Left lung (tissue), 14 donors: ENCODE measurements at places on chromosomes 5 and 9. TPM values are rescaled to one million over a fixed set of nuclear protein-coding genes. Genes with fewer than 3 reads are reported as not detected.

TCERG1 gene
- polyA plus RNA-seq, result 163 TPM

- no peak overlapping the region for H3K27ac ChIP-seq
- no peak for DNase-seq
- H3K27me3 ChIP-seq, result no peaks in the 10 kb centered on the region
- H3K36me3 ChIP-seq, result no peaks in the 10 kb centered on the region
- no peaks in the 10 kb centered on the region for H3K4me1 ChIP-seq
- H3K4me3 ChIP-seq, result no peak overlapping the region
These were observed 1228.3 kb upstream of the WWC1 start for GRCh38 chr5:167063116-167063515.

DNA sequence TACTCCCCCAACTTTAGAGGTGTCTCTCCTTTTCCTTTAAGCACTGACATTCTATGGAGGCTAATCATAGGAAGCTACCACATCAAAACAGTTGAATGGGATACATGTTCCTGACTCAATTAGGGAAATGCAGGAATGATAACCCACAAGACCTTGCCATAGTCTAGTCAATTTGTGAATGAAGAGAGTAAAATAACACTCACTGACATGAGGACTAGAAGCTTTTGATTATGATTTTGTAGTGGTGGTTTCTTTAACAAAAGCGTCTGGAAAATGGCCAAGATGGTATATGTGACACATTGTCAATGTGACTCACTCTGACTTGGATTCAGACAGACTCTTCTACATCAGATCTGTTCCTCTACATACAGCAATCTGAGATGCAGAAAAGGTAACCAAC is 13.7 kb upstream of the PRELID2 start:
- no peak overlapping the region for H3K27ac ChIP-seq
- no peak overlapping the region for H3K4me3 ChIP-seq
- no peaks in the 10 kb centered on the region for H3K36me3 ChIP-seq
- H3K4me1 ChIP-seq, result no peaks in the 10 kb centered on the region
- H3K27me3 ChIP-seq, result no peaks in the 10 kb centered on the region
- DNase-seq, result no peak

GLRA1 gene
- polyA plus RNA-seq, result 0.10 TPM

DNA sequence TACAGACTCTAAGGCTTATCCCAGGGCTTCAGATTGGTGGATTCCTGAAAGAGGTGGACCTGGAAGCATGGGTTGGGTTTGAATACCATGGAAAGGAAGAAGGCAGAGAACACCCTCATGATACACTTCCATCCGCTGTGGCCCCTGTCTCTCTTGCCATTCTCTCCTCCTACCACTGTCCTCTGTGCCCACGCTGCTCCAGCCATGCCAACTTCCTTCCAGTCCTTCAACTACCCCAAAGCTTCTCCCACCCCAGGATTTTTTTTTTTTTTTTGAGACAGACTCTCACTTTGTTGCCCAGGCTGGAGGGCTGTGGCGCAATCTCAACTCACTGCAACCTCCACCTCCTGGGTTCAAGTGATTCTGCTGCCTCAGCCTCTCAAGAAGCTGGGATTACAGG is 1.7 kb upstream of the SPARC start:
- no peaks in the 10 kb centered on the region for H3K36me3 ChIP-seq
- H3K27me3 ChIP-seq, result no peaks in the 10 kb centered on the region
- H3K4me1 ChIP-seq, result peaks cover 11% of the 10 kb centered on the region
- peak overlapping the region; percentile 6 for H3K27ac ChIP-seq

IFNK gene
- polyA plus RNA-seq, result not detected
